Globus pallidus (tissue), 1 donor: ENCODE measurements at places on chromosomes 3 and 15.
A peak's percentile ranks its signal among the peaks of the same experiment; 100 is the strongest.

DNA sequence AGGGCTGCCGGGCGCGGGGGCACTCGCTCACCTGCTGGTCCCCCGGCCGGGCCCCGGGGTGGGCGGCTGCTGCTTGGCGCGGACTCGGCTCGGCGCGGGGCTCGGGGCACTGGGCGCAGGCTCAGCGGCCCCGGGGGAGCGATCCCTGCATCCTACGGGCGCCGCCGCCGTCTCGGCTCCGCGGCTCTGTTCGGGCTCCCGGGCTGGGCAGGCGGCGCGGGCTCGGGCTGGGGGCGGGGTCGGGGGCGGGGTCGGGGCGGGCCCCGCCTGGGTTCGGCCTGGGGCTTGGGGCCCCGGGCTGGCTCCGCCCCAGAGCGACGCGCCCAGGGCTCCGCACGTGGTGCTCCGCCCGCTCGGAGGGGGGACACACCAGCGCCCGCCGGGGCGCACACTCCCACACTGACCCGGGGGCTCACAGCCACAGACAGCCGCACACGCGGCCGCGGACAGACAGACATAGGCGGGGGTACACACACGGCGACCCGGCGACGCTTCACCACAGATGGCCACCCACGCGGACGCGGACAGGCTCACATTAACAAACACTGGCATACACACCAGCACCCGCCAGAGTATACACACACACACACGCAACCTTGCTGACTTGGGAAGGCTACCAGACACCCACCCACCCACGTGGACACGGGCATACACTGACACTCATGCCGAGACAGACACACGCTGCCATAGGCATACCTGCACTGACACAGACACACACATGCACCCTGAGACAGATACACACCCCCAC, at the start of gene SCN5A:
Gene SCN5A (minus strand): TSS at position 188 of the 748 bp plus-strand sequence. CDS start 16,380 bp downstream, outside the sequence.
- DNase-seq, result no peak

- peak; percentile 81 for DNase-seq
Observed at GRCh38 chr3:44712455-44713075, at the start of gene ZNF502. TSS of gene ZNF502 (plus strand) at chr3:44712660. CDS start at chr3:44720262, 7,602 bp downstream.

DNA sequence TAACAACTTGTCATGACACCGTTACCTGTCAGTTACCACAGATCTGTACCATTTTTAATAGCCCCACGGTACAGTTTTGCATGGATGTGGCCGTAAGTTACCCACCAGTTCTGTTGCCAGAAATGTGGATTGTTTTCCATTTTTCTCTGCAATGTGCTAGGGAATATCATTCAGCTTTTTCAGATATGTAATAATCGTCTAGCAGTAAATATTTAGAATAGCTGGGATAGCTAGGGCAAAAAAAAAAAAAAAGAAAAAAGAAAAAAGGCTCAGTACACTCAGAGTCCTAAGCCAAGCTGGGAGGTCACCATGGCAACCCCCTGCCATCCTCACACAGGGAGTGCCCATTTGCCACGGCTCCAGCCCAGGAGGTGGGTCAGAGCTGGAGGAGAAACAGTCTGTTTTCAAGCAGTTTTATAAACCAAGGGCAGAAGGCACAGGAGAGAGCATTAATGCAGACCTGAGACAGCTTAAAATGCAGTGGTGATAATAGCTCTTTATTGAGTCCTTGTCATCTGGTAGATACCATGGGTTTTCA, 25.2 kb downstream of the PAQR5 start:
- DNase-seq, result no peak

GRCh38 chr3:27971600-27971999, 249.5 kb upstream of the EOMES start:
- DNase-seq, result no peak

DNA sequence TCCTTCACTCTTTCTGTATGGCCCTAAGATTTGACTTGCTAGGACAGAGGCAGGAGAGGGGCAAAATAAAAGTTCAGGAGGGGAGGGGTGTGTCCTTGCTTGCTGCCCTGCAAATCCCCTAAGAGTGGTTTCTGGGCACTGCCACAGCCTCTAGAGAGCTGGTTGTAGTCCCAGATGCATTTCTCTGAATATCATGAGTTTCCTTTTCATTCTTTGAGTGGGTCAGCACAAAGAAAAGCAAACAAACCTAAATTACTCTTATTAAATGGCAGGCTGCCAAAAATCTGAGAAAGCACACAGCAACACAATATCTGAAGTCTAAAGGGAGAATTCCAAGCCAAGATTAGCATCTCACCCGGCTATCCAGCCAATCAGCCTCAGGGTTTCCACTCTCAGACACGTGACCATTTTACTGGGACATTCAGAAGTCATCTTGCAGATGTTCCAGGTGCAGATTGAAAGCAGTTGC, 919.3 kb downstream of the TUSC7 start:
- peak; percentile 33 for DNase-seq

GRCh38 chr15:28989239-28989830, 103.6 kb downstream of the APBA2 start:
- peak; percentile 89 for DNase-seq

DNA sequence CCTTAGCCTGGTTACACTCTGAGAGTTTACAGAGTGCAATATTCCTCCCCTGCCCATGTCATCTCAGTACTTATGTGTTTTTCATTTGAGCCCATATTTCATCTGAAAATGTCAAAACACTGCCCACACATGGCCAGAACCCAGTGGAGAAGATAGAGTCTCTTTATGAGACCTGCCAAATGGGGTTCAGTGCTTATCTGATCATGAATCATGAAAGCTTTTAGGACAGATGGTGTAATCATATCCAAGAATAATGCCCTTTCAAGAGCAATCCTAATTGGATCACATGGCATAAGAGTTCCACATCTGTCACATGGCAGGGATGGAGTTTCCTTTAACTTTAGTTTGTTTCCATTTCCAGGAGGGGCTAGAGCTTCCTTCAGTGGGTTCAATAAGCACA, 77.2 kb upstream of the AGBL1 start:
- DNase-seq, result no peak

- DNase-seq, result no peak
Observed at GRCh38 chr3:144289057-144289456, 317.4 kb downstream of the DIPK2A start.

DNA sequence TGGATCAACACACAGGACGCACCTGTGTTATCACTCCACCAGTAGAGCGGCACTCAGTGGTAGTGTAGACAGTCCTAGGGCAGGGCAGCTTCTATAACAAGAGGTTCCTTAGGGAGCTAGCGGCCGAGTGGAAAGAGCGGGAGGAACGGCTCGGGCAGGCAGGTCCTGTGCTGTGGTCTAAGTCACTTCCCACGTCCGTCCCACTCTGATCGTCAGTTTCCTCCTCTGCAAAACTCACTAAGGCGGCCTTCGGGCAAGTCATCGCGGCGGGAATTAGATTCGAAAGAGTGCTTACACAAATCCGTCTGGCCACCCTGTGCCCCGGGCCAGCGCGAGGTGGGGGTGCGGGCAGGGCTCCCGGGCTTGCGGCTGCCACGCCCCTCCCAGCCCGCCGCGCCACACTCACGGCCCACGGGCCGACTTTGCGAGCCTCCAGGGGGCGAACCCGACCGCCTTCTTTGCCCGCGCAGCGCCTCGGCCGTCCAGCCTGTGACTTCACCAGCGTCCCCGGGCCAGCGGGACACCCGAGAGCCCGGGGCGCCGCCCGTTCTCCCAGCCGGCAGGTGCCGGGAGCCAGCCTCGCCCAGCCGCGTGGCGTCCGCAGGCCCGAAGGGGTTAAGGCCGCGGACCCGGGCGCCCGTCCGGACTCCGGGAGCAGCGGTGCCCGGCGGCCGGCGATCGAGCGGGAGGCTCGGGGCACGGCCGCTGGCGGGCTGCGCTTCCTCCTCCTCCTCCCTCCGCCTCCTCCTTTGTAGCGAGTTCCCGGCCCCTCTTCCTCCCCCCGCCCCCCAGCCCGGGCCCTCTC, 416 bp upstream of the CORO2B start:
- peak; percentile 85 for DNase-seq

DNA sequence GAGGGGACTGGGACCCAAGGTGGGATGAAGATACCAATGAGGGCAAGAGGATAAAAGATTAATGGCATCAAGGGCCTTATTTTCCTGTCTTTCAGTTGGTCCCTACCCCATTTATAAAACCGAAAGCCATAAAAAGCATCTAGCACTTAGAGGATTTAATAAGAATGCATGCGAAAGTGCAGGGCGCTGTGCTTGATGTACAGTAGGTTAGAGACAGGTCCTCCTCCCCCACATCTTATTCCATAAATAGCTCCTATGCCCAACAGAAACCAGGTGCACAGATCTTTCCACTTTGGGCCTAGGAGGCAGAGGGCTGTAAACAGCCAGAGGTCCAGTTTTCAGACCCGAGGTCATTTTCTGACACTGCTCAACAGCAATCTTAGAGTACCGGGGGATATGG, 1.2 kb downstream of the LPCAT4 start:
- DNase-seq, result no peak

- no peak for DNase-seq
Observed at GRCh38 chr3:26984416-26985390, 362.1 kb downstream of the LRRC3B start.

DNA sequence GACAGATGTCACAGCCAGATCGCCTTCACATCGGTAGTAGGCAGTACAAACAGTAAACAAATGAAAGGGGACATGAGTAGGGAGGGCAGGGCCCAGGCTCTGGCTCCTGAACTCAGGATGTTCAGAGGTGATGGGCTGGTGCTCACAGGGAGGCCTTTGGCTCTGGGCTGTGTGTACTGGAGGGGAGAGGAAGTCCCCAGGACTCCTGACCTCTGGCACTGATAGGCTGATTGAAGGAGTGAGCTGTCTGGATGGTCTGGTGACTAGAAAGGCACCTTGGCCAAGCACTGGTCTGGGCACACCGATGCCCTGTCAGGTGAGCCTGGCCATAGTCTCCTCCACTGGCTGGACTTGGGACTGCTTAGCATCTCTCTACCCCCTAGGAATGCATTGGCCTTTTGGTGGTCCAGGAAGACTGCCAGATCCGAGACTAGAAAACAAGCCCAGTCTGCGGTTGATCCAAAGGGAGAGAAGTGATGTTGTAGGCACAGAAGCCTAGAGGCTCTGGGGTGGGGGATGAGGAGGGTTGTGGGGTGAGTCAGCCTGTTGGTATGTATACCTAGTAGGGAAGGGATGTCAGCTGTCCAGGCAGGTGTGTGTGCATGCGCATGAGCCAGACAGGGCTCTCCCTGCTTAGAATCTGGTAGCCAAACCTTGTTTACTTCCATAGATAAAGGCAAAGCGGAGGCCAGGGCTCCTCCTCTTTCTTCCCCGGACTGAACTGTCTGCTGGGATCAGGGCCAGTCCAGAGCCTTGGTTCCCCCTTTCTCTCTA, 1.9 kb downstream of the SPINT1 start:
- no peak for DNase-seq

DNA sequence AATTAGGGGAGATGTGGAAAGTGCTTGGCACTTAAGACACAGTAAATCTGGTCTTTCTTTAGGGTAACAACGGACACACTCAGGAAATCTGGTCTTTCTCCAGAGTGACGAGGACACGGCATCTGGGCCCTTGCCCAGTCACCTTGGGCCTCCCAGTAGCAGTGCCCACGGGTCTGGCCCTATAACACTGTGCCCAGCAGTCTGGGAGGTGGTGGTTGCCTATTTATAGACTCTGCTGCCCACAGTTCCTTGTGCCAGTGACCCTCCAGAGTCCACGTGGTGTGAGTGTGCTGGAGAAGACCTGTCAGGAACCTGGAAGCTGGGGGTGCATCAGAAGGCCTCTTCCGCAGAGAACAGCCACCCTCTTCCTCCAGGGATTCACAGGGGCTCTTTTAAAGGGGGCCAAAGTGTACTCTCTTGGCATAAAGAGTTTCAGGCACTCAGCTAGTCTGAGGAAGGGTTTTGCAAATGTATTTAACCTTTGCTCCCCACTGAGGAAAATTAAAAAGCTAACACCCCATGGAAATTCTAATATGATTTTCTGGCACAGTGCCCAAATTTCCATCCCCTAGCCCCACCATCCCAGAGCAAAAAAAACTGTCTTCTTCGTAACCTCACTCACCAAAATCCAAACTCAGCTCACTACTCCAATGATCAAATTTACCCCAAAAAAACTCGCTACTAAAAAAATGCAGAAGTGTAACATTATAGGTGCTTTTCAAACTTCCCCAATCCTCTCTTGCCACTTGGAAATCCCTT, 15.4 kb downstream of the WNT5A start:
- DNase-seq, result no peak

GRCh38 chr3:175432376-175433025, 573.4 kb downstream of the NAALADL2 start:
- DNase-seq, result no peak

DNA sequence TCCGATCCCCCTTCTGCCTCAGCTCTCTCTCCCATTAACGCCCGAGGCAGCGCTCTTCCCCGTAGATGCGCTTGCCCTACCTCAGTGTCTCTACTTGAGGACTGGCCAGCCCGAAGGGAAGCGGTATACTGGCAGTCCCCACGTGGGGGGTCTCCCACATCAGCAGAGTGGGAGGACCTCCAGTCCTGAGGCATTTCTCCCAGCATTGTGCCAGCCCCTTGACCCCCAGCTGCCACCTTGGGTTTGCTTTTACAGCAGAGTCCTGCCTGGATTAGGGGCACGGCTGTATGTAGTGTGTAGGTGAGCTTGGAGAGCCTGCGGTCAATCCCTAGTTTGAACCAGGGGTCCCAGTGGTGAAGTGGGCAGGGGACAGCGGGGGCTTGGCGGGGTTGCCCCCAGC, 767 bp downstream of the SEMA3F start:
- DNase-seq, result no peak

DNA sequence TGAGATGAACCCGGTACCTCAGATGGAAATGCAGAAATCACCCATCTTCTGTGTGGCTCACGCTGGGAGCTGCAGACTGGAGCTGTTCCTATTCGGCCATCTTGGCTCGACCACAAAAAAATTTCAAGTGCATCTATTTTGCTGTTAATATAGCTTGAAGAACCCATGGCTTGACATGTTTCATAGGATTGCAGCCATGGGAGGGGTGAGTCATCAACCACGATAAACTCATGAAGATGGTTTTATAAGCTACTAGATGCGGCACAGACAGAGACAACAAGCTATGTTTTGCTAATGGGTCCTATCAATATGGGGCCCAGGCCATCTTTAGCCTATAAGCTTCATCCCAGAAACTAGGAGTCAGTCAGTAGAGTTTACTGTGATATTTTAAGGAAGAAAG, 100.4 kb upstream of the PHLDB2 start:
- DNase-seq, result no peak

- DNase-seq, result no peak
Observed at GRCh38 chr3:24437326-24437725, 57.3 kb downstream of the THRB start.

- no peak for DNase-seq
Observed at GRCh38 chr15:91116113-91117067, 16.3 kb downstream of the SV2B start.

DNA sequence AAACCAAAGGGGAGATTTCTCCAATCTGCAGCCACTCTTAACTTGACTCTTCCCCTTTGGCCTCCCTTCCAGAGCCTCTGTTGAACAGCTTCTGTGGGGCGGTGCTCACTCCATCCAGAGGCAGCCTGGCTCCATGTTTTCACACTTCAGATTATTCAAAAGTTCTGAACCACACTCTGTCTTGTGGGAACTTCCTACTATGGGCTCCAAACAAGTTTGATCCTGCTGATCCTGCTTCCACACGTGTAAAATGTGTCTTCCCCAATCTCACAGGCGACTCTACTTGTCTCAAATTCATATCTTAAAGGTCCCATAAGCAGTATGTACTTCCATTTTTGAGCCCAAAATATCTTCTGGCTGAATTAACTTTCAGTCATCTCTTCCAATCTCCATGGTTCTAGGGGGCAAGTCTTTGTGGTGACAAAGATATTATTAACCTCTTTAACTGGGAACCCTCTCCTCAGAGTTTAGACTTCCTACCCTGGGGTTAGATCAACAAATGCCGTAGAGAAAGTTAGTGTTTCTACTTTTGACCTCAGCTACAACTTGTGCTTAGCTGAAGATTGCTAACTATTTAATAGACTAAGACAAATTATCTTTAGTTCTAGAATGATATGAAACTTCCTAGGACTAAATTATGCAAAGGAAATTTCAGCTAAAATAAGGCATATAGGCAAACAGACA, 176.3 kb upstream of the BCL6 start:
- DNase-seq, result no peak

GRCh38 chr3:177610686-177611633, 413.7 kb upstream of the TBL1XR1 start:
- DNase-seq, result no peak
